ENCODE measurements at places on chromosomes 4 and X.

DNA sequence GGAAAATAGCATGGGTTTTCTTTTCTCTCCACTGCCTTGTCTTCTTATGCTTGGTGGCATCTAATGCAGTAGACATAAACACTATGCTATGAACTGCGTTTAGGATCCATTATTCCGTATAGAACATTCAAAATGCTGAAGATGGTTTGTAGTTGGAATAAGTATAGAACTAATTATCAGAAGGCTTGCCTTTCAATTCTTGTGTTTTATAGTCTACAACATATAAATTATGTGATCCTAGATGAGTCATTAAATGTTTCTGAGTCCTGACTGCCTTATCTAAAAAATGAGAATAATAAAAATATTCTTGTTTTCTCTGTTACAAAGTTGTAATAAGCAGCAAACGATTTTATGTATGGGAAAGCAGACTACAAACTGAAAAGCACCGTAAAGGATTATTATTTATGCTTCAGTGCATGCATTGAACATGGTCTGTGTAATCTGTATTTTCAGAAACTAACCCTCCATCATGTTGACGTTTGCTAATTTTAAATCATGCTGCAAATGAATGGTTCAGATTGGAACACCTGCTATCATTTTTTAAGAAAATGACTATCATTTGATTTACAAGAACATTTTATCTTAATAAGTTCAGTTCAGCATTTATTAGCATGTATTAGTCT, 335.9 kb upstream of the AADAT start:
- no peak for DNase-seq

DNA sequence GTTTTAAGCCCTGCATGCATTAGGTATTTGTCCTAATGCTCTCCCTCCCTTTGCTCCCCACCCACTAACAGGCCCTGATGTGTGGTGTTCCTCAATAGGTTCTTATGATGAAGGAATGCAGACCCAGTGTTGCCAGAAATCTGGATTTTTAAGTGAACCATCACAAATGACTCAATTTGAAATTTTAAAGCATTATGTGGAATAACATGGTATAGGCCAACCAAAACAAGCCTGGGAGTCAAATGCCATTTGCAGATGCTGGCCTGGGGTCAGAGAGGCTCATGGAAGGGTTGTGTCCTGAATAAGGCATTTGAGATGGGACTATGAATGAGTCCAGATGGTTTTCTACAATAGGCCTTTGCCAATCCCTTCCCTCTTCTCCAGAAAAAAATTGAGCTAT, 179.6 kb downstream of the SHROOM3 start:
- no peak for DNase-seq

DNA sequence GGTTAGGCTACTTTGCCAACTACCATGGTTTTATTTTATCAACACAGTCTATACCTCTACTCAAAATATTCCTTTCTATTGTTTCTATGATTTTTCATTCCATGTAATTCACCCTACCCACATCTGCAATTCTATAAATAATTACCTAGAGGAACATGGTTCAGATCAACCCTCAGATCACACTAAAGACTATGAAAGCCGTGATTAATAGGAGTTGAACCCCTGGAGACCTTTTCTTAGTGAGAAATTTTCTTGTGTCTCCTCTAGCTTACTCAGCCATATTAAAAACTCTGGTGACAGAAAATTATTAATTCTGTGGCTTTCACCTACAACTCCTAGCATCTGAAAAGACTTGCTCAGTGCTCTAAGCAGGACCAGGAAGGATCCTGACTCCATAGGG, 38.5 kb upstream of the CXXC4 start:
- DNase-seq = no peak

- no peak for DNase-seq
Observed at GRCh38 chrX:13786048-13786447, 30.8 kb downstream of the GPM6B start.

GRCh38 chr4:24080871-24081270, 191.0 kb upstream of the PPARGC1A start:
- DNase-seq = no peak

GRCh38 chr4:184913356-184914143, 87.8 kb upstream of the ACSL1 start:
- DNase-seq = no peak

DNA sequence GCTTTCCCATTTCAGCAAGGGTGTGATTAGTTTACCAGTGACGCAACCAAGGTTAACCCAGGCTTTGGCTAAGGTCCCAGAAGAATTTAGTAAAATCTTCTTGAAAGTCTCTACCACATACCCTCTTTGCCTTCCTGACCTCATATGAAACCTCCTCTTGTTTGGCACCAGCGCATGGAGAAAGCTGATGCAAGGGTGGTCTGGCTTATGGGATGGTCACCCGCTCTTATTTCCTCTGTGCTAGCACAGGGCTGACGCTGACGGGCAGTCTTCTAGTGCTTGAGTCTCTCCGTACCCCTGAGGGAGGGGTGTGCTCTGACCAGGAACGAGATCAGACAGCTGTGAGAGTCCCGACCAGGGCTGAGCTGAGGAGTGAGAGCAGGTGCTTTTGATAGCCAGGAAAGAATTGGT, 137.6 kb downstream of the TENM3 start:
- no peak for DNase-seq

DNA sequence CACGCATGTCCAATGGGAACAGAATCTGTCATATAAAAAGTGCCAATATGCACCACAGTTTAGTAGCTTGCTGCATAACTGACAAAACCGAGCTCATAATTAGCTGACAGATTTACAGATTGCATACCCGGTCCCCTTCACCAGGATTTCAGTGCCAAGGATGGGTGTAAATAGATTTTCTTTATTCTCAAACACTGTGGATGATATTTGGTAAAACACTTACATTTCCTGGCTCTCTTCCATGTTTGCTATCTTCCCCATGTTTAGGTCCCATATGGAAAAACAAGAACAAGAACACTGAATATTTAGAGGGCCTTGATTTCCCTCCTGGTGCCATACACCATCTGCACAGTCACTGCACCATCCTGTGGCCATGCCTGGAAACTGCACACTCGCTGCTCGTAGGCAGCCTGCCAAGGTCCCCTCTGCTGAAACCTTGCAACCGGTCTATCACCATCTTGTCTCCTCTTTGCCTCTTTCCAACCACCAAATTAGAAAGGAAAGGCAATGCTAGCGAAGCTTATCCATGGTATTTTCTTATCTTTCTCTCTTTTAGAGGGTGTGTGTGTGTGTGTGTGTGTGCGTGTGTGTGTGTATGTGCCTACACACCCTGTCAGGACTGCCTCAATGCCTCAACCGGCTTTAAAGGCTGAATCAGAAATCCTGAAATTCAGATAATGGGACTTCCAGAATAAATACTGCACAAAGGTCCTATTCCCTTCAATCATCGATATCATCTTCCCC, 124.2 kb upstream of the MBNL3 start:
- no peak for DNase-seq

- DNase-seq = no peak
Observed at GRCh38 chr4:5718411-5718810, 7.4 kb downstream of the EVC start.

- no peak for DNase-seq
Observed at GRCh38 chrX:155744534-155744933, 131.8 kb upstream of the TMLHE start.

DNA sequence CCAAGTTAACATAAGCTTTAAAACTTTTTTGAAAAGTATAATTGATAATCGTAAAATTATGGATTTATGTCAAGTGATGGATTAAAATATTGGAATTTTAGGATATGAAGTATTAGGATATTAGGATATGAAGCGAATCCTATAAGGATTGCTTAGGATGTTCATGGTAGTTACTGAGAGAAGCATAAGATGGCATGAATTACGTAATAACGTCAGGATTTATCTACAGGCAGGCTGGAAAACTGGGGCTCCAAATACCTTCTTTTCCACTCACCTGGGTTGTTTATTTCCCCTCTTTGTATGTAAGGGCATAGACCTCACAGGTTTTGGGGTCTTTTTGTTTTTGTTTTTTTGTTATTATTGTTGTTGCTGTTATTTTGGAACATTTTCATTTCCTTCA, 65.2 kb upstream of the TMEM33 start:
- DNase-seq = no peak

DNA sequence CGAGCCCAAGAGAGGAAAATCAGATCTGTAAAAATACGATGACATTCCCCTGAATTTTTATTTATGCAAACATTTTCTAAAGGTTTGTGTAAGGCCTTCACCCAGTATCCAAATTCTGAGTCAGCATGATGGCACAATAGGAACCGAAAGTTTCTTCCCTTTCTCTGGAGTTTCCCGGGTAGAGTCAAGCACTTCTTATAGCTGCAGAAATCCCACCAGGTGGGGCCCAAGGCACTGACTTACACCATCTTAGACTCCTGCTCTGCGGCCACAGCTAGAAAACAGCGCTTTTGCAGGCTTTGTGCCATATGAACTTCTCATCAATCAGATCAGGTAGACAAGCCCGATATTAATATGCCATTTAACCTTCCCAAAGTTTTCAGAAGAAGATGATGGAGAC, 13.4 kb downstream of the LEF1 start:
- no peak for DNase-seq

GRCh38 chr4:182886205-182886604, 31.0 kb downstream of the DCTD start:
- DNase-seq = no peak

- DNase-seq = no peak
Observed at GRCh38 chr4:115515772-115516171, 402.4 kb upstream of the NDST4 start.

DNA sequence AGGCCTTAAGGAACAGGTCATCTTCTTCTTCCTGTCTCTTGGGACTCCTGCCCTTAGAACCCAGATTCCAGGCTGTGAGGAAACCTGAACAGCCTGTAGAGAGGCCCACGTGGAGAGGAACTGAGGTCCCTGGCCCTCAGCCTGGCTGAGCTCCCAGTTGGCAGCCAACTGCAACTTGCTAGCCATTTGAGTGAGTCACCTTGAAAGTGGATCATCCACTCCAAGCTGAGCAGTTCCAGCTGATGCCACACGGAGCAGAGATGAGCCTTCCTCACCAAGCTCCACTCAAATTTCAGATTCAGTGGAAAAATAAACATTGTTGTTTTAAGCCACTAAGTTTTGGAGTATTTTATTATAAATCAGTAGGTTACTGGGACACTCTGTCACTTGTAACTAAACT, 392.5 kb downstream of the BCOR start:
- no peak for DNase-seq

DNA sequence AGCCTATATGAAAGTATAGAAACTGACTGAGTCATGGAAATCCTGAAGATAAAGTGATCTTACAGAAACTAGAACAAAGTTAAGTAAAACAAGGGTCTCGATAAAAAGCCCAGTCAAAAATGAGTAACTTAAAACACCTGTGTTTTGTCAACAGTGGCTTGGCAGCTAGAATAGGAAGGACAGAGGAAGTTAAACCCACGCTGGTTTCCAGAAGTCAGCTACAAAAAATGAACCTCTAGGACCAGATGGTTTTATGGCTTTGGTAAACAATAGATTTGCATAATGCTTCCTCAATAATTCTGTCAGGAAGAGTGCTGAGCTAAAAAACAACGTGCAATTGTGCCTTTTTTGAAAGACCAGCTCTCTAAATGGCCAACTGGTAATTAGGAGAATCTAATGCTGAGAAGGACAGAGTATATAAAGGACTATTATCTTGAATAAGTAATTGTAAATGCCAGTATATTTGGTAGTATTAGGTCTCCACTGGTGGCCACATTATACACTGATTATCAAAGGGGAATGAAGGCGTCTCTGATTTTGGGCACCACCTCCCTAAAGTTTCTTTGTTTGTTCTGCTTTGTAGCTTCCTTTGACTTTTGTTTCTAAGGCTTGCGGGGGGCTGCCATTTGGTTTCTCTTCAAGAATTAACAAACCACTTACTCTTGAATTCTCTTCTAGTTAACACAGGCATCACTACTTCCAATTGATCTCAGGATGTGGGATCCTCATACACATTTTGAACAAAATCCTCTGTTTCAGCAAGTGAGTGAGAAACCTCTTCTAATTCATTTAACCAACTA, 72.2 kb upstream of the PPP3CA start:
- DNase-seq = no peak

DNA sequence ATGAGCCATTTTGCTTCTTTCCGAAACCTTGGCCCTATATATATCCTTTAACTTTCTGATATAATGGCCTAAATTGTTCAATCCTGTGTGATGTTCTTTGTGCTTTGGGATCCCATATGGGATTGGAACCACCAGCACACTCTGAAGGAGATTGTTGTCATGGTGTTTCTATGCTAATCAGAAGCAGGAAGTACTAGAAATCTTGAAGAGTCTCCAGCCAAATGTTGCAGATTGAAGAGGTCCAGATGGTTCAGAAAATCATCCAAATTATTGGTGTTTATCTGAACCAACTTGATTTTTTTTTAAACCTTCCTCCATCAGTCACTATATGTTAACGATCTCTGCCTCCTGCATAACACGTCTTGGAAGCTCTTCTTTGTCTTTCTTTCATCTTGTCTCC, 72.8 kb downstream of the KIT start:
- DNase-seq = no peak

GRCh38 chr4:159604781-159605180, 501.9 kb downstream of the RAPGEF2 start:
- DNase-seq = no peak

DNA sequence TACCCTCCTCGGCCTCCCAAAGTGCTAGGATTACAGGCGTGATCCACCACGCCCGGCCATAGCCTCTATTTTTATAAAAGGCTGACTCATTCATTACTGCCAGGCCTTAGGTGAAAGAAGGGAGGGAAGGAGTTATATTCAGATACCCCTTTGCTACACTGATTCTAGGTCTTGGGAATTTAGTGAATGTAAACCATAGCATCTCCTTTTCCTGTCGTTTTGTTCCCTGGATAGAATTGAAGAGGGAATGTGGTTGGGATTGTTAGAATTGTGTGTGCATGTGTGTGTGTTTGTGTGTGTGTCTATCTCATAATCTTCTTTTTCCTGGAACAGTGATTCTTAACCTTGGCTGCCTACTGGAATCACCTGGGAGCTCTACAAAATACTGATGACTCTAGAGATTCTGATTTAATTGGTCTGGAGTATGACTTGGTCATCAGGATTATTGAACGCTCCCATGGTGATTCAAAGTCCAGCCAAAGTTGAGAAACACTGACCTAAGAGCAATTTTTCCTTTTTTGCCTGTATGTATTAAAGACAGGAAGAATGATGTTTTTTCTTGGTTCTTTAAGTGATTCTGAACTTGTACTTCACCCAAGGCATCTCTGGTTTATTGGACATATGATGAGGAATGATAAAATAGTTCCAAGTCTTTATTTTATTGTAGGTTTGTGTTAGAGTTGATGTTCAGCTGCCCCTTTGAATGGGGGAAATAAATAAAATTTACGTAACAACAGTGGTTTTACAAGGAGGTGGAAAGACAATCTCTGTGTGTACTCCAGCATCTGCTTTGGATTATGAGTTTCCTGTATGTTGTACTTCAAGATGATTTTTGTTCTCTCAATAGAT, 37.0 kb downstream of the NAP1L5 start:
- DNase-seq = no peak

All from esophagus squamous epithelium (tissue), 5 donors.